ENCODE measurements at places on chromosomes 12 and 14.
A peak's percentile ranks its signal among the peaks of the same experiment; 100 is the strongest.

DNA sequence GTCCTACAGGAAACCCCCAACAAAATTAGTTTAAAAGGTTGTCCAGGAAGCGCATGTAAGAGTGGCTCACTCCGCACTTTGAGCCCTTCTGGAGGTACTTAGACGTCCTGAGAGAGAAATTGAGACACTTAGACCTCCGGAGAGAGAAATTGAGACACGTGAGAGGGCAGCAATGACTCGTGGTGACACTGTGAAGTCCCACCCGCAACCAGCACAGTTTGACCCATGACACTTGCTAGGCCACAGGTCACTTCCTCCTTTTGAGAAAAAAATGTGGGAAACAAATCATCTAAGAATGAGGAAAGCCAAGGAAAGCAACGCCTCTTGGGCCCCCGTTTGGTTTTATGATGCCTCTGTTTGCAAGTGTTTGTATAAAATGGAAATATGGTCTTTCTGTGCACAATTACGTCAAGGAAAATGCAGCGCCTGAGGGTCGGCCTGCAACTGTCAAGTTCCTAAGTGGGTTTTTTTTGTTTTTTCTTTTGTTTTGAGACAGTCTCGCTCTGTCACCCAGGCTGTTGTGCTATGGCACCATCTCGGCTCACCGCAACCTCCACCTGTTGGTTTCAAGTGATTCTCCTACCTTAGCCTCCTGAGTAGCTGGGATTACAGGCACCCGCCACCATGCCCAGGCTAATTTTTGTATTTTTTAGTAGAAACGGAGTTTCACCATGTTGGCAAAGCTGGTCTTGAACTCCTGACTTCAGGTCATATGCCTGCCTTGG is 13.6 kb upstream of the CDCA4 start:
- H3K4me3 ChIP-seq, result no peak overlapping the region
- peaks cover 4% of the 10 kb centered on the region for H3K4me1 ChIP-seq
- H3K27ac ChIP-seq, result no peak overlapping the region
- peaks cover 6% of the 10 kb centered on the region for H3K36me3 ChIP-seq

GRCh38 chr12:58528271-58528670 is 392.0 kb downstream of the LRIG3 start:
- peaks cover 29% of the 10 kb centered on the region for H3K4me1 ChIP-seq
- H3K4me3 ChIP-seq, result no peak overlapping the region
- H3K27ac ChIP-seq, result no peak overlapping the region
- H3K36me3 ChIP-seq, result no peaks in the 10 kb centered on the region

DNA sequence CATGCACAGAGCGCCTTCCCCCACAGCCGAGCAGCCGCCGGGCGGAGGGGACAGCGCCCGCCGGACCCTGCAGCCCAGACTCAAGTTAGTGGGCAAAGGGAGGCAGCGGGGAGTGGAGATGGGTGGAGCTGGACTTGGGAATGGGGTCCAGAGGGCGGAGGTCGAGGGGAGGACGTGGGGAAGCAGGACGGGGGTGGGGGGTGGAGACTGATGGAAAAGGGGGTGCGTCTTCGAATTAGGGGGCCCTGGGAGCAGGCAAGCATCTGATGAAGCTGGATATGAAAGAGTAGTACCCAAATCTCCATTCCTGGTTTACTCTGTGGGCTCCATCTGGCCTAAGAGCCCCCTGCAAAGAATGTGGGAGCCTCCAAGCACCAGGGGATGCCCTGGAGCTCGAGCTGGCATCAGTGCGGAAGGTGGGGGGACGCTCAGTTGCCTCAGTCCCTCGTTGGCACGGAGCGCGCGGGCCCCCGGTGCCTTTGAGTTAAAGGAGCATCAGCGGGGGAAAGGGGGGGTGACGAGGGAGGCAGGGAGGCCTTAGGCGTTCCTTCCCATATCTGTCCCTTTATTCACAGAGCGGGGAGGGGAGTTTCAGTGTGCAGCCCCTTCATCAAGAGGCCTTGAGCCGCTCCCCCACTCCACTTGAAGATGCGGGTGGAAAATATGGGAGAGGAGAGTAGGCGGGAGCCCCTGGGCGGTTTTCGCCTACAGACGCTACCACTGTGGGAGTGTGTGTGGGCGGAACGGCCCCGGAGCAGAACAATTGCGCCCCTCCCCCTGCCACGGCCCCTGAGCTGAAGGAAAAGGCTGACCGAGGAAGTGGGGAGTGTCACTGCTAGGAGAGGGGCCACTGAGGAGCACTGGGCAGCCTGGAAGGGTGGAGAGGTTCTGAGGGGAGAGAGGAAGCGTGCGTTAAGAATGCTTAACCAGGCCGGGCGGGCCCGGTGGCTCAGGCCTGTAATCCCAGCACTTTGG is 644 bp downstream of the NAB2 start:
- peak overlapping the region; percentile 94 for H3K27ac ChIP-seq
- peak overlapping the region; percentile 90 for H3K4me3 ChIP-seq
- H3K36me3 ChIP-seq, result peaks cover 55% of the 10 kb centered on the region

GRCh38 chr12:71948390-71948789 is 9.7 kb downstream of the TPH2 start:
- H3K27ac ChIP-seq, result no peak overlapping the region
- no peaks in the 10 kb centered on the region for H3K36me3 ChIP-seq
- peaks cover 7% of the 10 kb centered on the region for H3K4me1 ChIP-seq
- no peak overlapping the region for H3K4me3 ChIP-seq
- H3K27me3 ChIP-seq, result peaks cover 32% of the 10 kb centered on the region

GRCh38 chr14:77973246-77973645 is 173.3 kb downstream of the ADCK1 start:
- no peak overlapping the region for H3K4me3 ChIP-seq
- H3K27ac ChIP-seq, result no peak overlapping the region
- H3K4me1 ChIP-seq, result peaks cover 6% of the 10 kb centered on the region
- no peaks in the 10 kb centered on the region for H3K36me3 ChIP-seq
- H3K27me3 ChIP-seq, result no peaks in the 10 kb centered on the region

GRCh38 chr12:85874031-85874461 is at the start of gene NTS:
TSS of gene NTS (plus strand) at chr12:85874295. CDS start at chr12:85874404, 109 bp downstream.
- no peaks in the 10 kb centered on the region for H3K27me3 ChIP-seq
- no peak for DNase-seq
- no peak within 1 kb of the TSS for H3K27ac ChIP-seq
- H3K36me3 ChIP-seq, result no peaks in the 10 kb centered on the region

DNA sequence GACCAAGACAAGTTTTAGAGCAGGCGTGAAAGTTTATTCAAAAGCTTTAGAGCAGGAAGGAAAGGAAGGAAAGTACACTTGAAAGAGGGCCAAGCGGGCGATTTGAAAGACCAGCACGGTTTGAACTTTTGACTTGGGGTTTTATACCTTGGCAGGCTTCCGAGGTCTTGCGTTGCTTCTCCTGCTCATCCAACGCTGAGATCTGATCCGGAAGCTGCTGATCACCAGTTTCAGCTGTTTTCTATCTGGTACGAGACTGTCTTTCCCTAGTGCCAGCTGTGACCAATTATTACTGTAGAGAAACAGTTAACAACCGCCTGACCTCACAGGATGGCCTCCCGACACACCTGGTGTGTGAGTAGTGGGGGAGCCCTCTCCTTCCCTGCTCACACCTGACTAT is 20.6 kb upstream of the SNRPF start:
- H3K36me3 ChIP-seq, result no peaks in the 10 kb centered on the region
- H3K27ac ChIP-seq, result no peak overlapping the region
- no peak overlapping the region for H3K4me3 ChIP-seq
- H3K4me1 ChIP-seq, result peaks cover 16% of the 10 kb centered on the region
- H3K27me3 ChIP-seq, result peaks cover 21% of the 10 kb centered on the region

DNA sequence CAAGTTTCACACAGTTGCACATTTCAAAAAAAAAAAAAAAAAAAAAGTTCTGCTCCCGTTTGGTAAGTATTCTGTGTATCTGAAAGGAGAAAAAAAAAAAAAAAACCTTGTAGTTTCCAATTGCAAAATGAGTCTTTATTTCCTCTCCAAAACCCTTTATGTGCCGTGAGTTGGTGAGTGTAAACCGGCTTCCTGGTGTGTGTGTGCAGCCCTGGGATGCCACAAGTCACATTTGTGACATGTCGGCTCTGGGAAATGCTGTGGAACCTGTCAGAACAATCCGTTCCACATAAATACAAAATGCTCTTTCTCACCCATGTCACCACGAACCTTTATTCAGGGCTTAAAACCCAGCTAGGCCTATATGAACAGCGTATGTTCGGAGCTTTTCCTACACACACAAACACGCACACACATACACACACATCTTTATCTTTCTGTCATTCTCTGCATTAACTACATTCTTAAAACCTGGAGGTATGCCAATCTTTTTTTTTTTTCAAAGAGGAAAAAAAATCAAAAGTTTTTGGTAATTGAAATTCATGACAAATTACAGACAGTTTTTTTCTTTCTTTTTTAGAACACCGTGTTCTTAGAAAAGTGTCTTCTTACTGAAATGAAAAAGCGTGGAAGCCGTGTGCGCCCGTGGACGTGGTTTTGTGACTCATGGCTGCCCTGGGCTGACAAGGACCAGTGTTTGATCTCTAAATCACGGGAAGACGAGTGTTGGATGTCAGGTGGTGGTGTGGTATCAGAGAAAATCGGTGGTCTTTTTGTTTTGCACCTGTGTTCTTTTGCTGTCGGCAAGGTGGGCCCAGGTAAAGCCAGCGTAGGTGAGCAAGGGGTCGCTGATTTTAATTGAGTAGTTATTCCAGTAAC is 612.0 kb downstream of the VRK1 start:
- H3K4me3 ChIP-seq, result no peak overlapping the region
- no peaks in the 10 kb centered on the region for H3K36me3 ChIP-seq
- peaks cover 24% of the 10 kb centered on the region for H3K27me3 ChIP-seq
- no peaks in the 10 kb centered on the region for H3K4me1 ChIP-seq
- no peak overlapping the region for H3K27ac ChIP-seq

Data from MCF 10A (cell line).